Neuronal stem cell (in vitro differentiated cells): ENCODE measurements at places on chromosomes 5 and 9.

GRCh38 chr5:127011961-127012644 is 18.3 kb downstream of the MARCHF3 start:
- no peak for DNase-seq

GRCh38 chr9:75651709-75652108 is 238.8 kb upstream of the PCSK5 start:
- no peak for DNase-seq

GRCh38 chr9:77514886-77515711 is 133.0 kb downstream of the GNA14 start:
- no peak for DNase-seq

- DNase-seq = no peak
These were observed 11.3 kb downstream of the PDGFRB start for GRCh38 chr5:150144246-150144801.

DNA sequence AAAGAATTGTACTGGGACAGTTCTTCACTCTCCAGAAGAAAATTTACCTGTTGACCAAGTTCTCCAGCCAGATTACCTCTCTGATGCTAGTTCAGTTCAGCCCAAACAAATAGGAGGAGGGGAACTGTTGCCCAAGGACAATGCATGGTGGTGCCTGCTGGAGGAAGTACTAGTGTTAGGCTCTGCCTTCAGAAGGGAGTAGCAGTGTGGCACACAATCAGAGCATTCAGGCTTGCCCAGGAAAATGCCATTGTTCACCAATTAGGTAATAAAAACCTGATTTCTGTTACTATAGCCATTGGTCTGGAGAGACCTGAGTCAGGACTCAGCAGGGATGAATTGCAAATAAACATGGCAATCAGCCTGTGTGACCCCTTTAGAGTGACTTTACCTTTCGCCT is 720.8 kb upstream of the ZNF608 start:
- DNase-seq = no peak

- no peak for DNase-seq
These were observed 127.3 kb downstream of the NUDT12 start for GRCh38 chr5:103435136-103435889.

GRCh38 chr5:160799184-160799583 is 52.8 kb downstream of the ATP10B start:
- DNase-seq = no peak

DNA sequence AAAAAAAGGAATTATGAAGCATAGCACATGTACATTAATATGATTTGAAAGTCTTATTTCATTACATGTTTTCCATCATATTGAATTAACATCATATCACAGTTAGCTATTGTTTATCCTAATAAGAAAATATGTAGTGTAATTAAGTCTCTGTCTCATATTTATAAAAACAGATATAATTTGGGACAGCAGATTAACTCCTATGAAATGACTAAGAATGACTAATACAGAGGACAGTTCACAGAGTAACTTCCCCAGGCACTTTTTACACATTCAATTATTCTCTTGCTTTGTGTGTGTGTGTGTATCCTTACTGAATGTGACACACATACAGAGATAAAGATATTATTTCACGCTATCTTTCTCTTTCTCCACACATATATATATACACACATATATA is 2400.9 kb upstream of the C9orf72 start:
- no peak for DNase-seq

DNA sequence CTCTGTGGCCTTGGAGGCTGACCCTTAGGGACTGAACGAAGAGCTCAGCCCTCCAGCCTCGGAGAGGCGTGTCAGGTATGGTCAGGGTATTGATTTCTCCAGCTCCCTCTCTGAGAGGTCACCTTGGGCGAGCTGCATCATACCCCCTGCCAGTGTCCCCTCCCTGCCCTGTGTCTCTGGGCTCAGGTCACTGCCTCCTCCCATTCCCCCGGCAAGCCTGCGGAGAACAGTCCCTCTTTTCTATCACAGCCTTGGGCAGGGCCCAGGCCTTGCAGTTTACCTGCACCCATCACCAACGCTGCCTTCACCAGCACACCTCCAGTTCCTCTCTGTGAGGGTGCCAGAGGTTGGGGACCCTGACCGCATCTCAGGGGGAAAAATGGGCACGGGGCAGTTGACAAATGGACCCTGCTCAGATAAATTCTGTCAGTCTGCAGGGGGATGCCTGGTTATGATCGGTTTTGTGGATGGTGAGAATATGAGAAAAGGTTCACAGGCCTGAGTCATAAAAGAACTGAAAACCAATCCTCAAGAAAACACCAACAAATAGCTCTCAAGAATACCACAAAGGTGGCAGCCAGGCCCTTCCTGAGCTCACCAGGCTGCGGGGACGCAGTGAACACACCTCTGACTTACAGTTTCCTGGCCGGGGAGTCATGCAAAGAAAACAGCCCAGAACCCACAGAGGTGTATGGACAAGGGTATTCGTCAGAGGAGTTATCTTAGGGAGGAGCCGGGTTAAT is 24.7 kb upstream of the RXRA start:
- no peak for DNase-seq

- no peak for DNase-seq
These were observed 567.9 kb downstream of the TAF11L14 start for GRCh38 chr5:18202164-18202563.

- DNase-seq = no peak
These were observed 48.5 kb downstream of the MFAP3 start for GRCh38 chr5:154087260-154087659.

DNA sequence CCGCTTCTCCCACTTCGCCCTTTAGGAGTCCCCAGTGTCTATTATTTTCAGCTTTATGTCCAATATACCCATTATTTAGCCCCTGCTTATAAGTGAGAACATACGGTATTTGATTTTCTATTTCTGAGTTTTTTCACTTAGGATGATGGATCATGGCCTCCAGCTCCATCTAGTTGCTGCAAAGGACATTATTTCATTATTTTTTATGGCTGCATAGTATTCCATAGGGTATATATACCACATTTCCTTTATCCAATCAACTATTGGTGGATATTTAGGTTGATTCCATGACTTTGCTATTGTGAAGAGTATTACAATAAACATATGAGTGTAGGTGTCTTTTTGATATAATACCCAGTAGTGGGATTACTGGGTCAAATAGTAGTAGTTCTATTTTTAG is 162.9 kb downstream of the FER start:
- no peak for DNase-seq

- no peak for DNase-seq
These were observed 146.1 kb downstream of the PBX3 start for GRCh38 chr9:125893277-125893676.

DNA sequence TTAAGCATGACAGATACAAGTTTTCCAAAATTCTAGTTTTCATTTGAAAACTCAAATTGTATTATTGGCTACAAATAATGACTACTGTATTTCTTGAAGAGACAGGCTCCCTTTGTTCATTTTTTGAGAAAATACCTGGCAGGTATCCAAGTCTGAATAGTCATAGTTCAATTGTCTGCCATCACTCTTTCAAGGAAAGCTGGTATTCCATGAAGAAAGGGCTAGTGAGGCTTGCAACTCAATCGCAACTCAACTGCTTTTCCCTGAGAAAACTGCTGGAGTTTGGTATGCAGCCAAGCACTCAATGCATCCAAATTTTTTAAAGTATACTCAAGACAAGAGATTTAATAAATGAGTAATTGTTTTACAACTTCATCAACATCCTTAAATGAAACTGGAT is 61.4 kb upstream of the TRIO start:
- DNase-seq = no peak

GRCh38 chr5:35660451-35660850 is 42.8 kb downstream of the SPEF2 start:
- DNase-seq = no peak

GRCh38 chr5:9361835-9362234 is 184.0 kb downstream of the SEMA5A start:
- DNase-seq = peak; percentile 64

GRCh38 chr5:93428868-93429267 is 152.2 kb downstream of the NR2F1-AS1 start:
- DNase-seq = no peak

DNA sequence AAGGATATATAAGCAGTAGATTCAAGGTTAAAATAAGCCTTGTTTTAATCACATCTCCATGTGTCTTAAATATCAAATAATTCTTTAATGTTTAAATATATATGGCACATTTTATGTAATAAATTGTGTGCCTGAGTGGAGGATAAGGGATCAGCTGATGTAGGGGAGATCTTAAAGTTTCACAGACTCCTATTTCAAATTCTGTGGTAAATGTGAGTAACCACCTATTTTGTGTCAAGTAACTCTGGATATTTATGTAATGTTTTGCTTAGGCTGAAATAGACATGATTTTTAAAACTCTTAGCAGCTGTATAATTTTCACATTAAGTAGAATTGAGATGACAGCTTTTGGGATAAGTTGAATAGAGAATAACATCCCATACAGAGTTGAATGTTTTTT is 41.3 kb upstream of the ITGA2 start:
- DNase-seq = no peak

- no peak for DNase-seq
These were observed 149.8 kb upstream of the CDKN2B start for GRCh38 chr9:22158927-22159346.

DNA sequence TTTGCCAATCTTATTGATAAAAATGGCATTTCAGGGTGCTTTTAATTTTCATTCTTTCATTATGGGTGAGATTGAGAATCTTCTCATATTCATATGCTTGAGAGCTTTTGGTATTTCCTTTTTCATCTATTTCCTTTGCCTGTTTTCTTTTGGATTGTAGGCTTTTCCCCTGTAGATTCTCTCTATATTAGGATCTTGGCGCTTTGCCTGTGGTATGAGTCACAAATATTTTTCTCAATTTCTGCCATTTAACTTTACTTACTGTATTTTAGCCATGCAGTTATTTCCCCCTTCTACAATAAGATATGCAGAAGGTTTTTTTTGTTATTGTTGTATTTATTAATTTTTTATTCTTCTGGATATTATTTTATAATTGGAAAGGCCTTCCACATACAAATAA is 21.5 kb upstream of the KLF9 start:
- no peak for DNase-seq

GRCh38 chr5:59661954-59662615 is 231.4 kb downstream of the PDE4D start:
- no peak for DNase-seq

GRCh38 chr5:143011585-143011984 is 241.4 kb downstream of the ARHGAP26 start:
- DNase-seq = no peak

- DNase-seq = no peak
These were observed 48.2 kb downstream of the FAM240B start for GRCh38 chr9:38671748-38672147.

DNA sequence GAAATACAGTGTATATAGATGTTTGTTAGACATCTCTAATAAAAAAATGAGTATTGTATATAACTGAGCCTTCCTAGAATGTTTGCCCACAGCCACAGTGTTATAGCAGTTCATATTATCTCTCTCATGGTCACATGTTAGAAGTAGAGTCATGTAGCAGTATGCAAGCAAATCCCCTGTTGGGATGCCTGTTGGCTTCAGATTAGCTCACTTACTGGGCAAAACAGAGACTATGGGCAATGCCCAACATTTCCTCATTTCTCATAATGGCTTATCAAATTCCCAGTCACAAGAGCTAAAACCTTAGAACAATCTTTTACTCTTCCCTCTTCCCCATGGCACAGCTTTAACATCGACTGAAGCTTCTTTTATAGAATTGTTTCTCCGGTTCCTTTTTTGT is 27.0 kb upstream of the PDCD1LG2 start:
- DNase-seq = no peak

DNA sequence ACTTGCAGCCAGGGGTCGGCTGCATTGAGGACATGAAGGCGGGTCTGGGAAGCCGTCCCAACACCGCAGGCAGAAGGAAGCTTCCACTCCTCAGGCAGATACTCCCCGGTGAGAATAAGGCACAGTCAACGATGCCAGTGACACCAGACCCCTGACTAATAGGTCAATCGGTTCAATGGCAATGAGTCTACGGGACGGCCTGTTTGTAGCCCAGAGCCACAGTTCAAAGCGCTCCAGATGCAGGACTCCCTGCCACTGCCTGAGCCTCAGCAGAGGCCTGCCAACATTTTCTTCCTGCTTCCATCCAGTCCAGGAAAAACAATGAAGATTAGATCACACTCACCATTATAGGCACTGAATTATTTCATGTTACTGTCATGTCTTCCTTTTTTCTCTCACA is 84.5 kb upstream of the SIMC1 start:
- no peak for DNase-seq

GRCh38 chr5:143044265-143044664 is 274.1 kb downstream of the ARHGAP26 start:
- no peak for DNase-seq
